ENCODE measurements at places on chromosomes 6 and 20. TPM values are rescaled to one million over a fixed set of nuclear protein-coding genes. Genes with fewer than 3 reads are reported as not detected.

The ZC3H12D gene
- total RNA-seq, result 15.7 TPM

The CCM2L gene
- total RNA-seq, result not detected

The POM121L2 gene
- total RNA-seq, result not detected

The INSM1 gene
- 0.08 TPM for total RNA-seq

The RBPJL gene
- total RNA-seq, result not detected

The TMEM151B gene
- not detected for total RNA-seq
